Skeletal muscle cell (primary cell): ENCODE measurements at places on chromosomes 7 and 10.

- no peak for DNase-seq
Measured at GRCh38 chr7:77235276-77235675, 35.7 kb upstream of the FGL2 start.

DNA sequence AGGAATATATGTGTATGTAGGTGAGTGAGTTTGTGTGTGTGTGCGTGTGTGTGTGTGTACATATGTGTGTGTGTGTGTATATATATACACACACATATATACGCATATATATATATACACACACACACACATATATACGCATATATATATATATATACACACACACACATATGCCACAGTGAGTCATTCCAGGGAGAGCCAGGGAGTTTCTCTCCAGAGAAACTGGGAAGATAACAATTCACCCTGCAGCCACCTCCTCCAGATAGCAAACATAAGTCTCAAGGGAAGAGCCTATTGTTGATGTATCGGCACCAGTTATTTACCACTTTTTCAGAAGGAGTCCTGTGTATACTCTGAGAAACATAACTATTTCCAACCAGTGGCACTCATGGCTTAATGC, 102.3 kb upstream of the STK17A start:
- no peak for DNase-seq

GRCh38 chr7:1645071-1645409, 25.0 kb upstream of the ELFN1 start:
- DNase-seq, result no peak

DNA sequence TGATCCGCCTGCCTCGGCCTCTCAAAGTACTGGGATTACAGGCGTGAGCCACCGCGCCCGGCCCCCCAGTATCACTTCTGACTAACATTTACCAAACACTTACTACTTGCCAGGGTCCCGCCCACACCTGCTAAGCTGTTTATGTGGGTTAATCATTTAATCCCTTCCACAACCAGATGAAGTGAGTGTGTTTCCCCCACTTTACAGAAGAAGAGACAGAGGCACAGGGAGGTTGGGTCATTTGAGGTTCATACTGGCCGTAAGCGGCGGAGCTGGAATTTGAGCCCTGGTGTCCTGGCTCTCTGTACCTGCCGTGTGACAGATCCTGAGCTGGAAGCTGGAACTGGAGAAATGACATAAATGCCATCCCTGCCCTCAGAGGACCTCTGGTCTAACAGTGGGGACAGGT, 15.1 kb upstream of the VPS37D start:
- no peak for DNase-seq

DNA sequence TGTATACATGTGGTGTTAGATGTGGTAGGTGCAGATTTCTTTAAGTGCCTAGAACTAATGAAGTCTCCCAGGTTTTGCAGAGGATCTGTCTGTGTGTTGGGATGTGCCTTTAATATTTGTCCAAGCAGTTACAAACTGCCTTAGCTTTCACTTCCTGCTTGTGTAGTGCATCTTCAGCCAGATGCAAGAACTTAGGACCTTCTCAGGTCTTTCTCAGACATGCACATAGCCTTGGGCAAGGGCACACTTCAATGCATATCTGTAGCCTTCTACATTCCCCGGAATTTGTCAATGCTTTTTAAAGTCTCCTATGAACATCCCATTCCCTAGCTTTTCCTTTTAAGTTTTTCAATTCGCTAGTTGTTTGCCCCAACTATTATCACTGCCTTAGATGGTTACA, 47.2 kb upstream of the SLC39A12 start:
- DNase-seq, result no peak

DNA sequence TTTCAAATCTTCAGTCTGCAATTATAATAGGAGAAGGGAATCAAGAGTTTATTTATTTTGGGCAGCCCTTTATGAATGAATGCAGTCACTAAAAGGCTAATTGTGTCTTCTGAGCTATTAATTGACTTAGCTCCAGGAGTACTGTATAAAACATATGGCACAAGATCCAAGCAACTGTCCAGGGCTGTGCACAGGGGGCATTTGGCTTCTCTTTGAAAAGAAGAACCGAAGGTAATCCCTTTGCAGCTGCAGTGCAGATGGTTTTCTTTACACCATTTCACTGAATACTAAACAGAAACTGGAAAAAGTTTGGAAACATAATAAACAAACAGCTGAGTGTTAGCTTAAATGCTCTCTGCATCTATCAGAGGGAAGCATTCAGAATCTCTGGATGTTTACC, 282.6 kb upstream of the LRRN3 start:
- DNase-seq, result no peak

DNA sequence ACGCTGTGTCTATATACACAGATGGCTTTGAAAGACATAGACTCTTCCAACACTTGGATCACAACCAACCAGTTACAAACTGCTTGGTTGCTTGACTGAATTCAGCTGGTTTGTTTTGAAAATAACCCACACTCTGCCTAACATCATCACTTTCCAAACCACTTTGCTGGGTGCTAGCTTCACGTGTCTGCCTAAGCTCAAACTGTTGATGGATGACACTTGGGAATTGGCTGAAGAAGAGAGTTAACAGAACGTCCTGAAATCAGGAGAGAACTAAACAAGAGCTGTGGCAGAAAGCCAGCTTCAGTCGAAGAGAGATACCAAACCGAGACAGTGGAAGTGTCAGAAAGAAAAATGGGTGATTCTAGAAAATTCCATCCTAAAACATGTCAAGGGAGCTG, 420.8 kb upstream of the AUTS2 start:
- no peak for DNase-seq

DNA sequence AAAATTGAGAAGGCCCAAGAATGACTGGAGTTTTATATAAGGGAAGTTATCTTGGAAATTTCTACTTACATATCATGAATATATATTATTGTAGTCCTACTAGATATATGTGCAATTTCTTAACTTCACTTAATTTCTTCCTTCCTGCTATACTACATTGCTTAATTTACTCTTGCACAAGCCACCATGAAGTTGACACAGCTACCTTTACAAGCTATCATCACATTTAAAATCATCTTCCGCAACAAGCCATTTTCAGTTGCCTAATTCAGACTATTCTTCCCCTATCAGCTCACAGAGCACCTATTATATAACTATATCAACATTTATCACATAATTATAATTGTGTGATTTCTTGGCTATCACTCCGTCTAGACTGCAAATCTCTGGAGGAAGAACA, 418.4 kb downstream of the PARD3 start:
- DNase-seq, result no peak

DNA sequence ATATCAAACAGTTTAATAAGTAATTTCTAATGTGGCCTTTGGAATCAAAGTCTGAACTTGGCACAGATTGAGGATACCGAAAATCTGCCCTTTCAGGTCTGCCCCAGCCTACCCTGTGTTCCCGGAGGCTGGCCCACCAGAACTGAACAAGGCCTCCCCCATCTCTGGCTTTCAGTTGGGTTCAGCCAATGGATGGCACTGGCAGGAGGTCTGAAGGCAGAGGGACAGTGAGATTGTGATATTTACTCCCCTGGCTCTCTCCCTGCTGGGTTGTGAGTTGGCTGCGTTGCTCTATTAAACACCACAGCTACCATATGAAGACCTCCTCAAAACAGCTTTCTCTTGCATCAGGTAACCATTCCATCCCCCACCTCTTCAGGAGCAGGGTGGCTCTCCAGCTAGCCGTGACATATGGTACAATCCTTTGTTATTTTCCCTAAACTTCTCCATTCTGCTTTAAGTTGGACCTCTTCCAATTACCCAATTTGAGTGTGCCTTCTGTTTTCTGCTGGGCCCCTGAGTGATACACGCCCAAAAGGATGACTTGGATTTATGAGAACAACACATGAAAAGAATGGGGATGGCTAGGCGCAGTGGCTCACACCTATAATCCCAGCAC, 28.1 kb downstream of the DNMBP start:
- DNase-seq, result no peak

GRCh38 chr10:115706488-115707076, 566.4 kb downstream of the GFRA1 start:
- no peak for DNase-seq

GRCh38 chr10:79358811-79359210, 11.5 kb downstream of the PPIF start:
- DNase-seq, result no peak

DNA sequence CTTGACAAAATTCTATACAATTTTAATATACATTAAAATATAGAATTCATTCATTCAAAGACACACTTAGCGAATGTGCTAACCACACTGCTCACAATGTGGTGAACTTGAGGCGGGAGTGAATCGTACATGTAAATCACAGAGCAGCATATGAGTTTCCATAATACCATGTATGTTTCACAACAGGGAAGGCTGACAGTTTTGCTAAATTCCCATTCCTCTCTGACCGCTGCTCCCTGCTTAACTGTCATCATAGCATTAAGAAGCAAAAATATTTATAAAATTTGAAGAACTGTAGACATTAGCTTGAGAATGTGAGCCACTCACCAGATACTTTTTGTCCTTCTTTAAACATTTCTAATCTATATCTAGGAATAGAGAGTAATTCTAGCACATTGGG, 763.3 kb downstream of the MAGI2 start:
- no peak for DNase-seq

- DNase-seq, result no peak
Measured at GRCh38 chr7:11931307-11931706, 99.3 kb upstream of the THSD7A start.

DNA sequence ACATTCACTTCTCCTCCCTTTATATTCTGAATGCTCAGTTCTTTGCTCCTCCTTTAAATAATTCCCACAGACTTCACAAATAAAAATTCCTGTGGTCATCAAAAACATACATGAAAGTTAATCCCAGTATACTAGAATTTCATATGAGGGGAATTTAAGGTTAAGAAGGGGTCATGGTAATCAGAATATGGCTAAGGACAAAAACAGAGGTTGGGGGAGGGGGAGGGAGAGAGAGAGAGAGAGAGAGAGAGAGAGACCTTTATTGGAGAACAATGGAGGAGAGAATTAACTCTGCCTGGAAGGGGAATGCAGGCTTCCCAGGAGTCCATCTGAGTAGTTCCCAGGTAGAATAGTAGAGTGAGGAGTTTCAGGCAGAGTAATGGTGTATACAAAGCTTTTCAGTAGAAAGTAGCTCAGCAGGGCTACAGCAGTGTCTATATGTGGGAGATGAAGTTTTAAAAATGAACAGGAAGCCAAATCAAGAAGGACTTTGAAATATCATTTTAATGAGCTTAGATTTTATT, 5.2 kb upstream of the CUBN start:
- no peak for DNase-seq

DNA sequence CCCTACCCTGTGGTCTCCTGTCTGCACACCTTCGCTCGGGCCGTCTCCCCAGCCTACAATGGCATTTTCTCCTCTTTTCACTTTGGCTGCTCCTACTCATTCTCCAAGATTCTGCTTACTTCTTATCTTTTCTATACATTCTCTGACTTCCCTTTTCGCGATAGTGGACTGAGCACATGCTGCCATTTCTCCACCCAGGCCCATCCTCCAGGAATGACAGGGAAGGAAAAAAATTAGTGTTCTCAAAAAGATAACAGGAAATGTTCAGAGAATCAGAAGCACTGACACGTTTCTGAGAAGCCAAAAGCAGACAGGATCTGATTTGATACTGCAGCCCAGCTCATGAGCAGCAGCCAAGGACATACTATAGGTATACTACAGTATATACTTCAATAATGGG, 6.4 kb upstream of the ANXA11 start:
- no peak for DNase-seq

DNA sequence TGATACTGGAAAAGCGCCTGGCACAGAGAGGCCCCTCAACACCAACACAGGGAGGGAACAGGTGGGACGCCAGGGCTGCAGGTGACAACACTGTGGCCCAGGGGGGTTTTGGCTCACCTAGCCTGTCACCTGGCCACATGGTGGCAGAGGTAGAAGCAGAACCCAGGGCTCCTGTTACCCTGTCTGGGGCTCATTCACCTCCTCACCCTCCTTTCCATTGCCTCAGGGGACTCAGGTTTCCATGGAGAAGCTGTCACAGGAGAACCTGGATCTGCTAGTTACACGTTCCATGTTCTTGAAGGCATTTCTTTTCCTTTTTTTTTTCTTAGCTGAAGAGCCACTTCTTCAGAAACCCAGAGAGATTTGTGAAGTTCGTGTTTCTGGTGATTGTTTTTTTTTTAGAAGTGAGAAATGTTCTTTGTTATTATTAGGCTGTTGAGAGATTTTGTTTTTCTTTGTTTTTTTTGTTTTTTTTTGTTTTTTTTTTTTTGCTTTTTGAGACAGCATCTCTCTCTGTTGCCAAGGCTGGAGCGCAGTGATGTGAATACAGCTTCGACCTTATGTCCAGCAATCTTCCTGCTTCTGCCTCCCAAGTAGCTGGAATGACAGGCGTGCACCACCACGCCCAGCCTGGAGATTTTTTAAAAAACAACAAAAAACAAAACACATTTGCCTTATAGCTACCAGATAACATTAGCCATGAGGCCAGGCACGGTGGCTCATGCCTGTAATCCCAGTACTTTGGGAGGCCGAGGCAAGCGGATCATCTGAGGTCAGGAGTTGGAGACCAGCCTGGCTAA, 16.0 kb downstream of the DENND2A start:
- DNase-seq, result no peak

DNA sequence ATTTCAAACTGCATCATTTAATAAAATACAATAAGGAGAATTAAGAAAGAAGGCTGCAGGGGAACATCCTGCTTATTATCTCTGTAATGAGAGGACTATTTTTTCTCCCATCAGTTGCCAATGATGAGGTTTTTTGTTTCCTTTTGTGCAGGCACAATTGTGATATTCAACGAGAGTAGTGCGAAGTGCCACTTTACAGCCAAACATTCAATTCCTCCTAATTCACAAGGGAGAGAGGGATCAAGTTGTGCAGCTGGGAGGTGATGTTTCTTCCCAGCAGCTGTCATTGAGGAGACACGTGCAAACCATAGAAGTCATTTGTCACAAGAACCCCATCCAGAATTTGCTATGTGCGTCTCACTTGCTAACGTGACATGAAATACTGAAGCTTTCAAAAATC, 81.6 kb upstream of the ICA1 start:
- no peak for DNase-seq

- DNase-seq, result peak; percentile 39
Measured at GRCh38 chr7:128022631-128023532, 8.4 kb downstream of the LRRC4 start.

- DNase-seq, result no peak
Measured at GRCh38 chr7:28081016-28081415, 99.6 kb downstream of the JAZF1 start.

DNA sequence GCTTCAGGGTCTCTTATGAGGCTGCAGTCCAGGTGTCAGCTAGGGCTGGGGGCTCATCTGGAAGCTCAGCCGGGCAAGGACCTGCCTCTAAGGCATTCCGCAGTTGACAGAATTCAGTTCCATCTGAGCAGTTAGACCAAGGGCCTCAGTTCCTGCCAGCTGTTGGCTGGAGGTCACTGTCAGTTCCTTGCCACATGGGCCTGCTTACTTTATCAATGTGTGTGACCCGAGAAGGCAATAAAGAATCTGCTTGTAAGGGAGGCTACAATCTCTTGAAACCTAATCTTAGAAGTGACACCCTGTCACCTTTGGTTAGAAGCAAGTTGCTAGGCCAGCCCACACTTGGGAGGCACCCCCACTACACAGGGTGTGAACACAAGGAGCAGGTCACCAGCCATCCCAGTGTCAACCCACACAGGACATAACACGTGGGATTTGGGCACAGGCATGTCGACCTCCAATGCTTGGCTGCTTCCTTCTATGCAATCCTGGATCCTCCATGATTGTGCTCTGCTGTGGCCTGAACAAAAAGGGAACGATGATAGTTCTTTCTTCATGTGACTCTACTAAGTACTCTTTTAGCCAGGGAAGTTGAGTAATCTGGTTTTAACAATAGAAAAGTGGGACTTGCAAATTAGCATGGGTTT, 41.8 kb downstream of the MTURN start:
- DNase-seq, result no peak
